ENCODE measurements at places on chromosomes 6 and 20.

DNA sequence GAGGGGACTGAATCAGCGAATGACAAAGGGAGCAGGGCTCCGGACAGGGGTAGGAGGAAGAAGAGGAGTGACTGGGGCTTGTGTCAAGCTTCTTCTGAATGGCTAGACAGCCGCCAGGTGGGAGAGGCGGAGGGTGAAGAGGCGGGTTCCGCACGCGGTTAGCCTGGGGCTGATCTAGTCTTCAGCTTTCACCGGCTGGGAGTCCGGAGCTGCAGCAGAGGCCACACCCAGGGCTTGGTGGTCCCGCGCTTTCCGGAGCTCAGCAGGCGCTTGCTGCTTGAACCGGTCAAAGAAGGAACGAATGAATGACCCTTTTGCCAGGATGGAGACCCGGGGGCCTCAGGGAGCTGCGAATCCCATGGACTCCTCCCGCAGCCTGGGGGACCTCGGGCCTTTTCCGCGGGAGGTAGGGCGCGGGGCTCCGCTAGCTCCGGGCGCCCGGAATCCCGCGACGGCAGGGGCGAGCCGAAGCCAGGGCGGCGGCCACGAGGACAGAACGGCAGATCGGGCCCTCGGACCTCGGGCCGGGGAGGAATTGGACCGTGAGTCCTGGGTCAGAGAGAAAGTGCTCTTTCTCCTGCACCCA, at the start of gene C6orf141:
Gene C6orf141 (plus strand): TSS at position 177 of the 586 bp plus-strand sequence. CDS start 125 bp downstream, at position 302.
- no peak for DNase-seq

GRCh38 chr20:58695084-58695722, 2.6 kb downstream of the NPEPL1 start:
- DNase-seq: no peak

DNA sequence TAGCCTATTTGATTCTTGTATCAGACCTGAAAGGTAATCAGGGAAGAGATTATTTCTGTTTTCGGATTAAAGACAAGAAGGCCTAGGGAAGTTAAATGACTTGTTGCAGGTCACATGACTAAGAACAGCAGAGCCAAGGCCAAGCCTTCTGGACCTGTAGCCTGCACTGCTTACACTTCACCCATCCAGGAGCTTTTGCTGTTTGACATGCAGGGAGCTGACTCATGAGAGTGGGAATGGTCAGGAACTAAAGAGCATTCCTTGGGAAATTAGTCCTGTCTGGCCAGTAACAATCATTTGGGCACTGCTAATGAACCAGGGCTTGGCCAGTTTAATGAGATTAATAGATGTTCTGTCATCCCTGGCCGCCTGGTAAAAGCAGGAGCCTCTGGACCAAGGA, 46.8 kb downstream of the EIF2S2 start:
- DNase-seq: no peak

GRCh38 chr6:128302942-128303341, 217.5 kb downstream of the PTPRK start:
- no peak for DNase-seq

DNA sequence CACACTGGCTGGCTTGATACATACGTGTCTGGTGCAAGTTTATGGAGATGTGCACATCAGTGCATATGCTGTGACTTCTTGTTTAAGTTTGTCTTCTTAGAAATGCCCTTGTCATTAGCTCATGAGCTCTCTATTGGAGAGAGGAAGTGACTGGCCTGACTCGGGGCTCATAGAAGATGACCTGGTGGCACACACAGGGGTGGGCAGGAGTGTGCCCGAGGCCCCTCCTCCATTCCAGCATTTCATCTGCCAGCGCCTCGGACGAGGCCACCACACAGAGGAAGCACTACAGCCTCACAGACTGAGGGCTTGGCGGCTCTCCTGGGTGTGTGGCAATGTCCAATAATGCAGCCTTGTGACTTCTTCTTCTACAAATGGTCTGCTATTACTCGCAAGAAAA, 109.7 kb downstream of the FAM120B start:
- DNase-seq: no peak

GRCh38 chr6:160238278-160238711, 20.3 kb downstream of the SLC22A2 start:
- DNase-seq: no peak
